ENCODE measurements at places on chromosomes 1 and 21. TPM values are rescaled to one million over a fixed set of nuclear protein-coding genes. Genes with fewer than 3 reads are reported as not detected.

GRCh38 chr21:38314558-38314957 is 57.8 kb downstream of the KCNJ15 start:
- no peak for DNase-seq

GRCh38 chr1:86875722-86876121 is 38.2 kb downstream of the SELENOF start:
- no peak for DNase-seq

- no peak for DNase-seq
Observed at GRCh38 chr1:93821423-93822144, 57.4 kb downstream of the DNTTIP2 start.

DNA sequence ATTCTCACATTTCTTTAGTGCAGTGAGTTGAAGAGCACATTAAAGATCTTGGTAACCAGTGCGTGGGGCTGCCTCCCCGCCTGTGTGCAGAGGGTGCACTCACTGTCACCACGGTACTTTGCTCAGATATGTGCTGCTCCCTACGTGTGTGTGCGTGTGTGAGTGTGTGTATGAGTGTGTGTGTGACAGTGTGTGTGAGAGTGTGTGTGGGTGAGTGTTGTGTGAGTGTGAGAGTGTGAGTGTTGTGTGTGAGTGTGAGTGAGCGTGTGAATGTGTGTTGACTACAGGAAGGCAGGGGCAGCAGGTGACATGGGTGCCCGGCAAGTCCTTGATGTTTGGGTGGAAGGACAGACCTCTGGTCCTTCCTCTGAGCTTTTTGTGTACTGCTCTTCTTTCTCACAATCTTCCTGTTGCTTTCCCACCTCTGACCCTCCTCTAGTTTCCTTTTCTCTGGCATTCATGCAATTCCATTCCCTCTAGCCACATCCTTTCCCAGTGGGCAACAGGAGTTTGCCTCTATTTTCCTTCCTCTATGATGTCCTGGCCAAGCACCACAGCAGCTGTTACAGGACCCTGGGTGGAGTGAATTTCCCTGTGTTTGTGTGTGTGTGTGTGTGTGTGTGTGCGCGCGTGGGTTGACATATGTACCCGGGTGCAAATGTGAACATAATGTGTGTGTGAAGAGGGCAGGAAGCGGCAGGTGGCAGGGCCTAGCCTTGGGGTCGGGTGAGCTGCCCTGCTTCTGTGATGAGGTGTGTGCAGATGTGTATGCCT is 19.8 kb downstream of the LHX4 start:
- DNase-seq: no peak

DNA sequence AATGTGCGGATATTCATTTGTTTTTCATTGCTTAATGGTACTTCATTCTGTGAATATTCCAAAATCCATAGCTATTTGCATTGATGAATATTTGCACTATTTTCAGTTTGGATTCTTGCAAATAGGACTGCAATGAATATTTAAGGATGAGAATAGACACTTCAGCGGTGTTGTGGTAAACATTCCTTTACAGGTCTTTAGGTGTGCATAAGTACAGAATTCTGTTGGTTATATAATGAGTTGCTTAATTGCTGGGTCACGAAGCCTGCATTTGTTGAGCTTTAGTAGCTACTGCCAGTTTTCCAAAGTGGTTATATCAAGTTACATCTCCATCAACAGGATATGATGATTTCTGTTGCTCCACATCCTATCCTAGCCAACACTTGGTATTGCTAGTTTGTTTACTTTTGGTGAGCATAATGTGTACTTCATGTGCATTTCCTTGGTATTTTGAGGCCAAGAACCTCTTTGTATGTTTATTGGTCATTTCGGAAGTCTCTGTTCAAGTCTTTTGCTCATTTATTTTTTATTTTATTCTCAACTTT is 64.2 kb upstream of the CYYR1 start:
- DNase-seq: no peak

DNA sequence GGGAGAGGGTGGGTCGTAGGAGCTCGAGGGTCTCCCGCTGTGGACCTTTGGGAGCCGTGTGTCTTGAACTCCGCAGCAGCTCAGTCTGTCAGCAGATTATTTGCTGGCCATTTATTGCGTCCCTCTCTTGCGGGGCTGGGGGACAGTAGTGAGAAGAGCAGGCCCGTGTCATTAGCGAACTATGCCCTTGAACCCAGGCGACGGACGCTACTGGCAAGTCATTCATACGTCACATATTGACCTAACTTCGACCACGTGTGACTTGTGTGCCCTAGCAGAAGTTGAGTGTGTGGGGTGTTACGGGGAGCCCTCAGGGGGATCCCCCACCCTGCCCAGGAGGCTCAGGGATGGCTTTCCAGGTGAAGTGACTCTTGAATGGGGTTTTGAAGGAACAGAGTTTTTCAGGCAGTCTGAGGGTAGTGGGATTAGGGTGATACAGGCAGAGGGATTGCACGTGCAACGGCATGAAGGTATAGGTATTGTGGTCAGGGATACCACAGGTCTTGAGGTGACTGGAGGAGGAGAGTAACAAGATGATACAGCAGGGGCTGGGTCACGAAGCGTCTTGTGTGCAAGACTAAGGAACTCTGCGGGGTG is 13.0 kb downstream of the RCC1 start:
- no peak for DNase-seq

GRCh38 chr1:212930986-212931678 is 19.2 kb upstream of the VASH2 start:
- no peak for DNase-seq

- DNase-seq: no peak
Observed at GRCh38 chr1:66197120-66197519, 336.8 kb upstream of the SGIP1 start.

GRCh38 chr1:242731446-242731845 is 206.9 kb upstream of the PLD5 start:
- DNase-seq: no peak

GRCh38 chr1:1425426-1425752 is 4.3 kb upstream of the ANKRD65 start:
- no peak for DNase-seq

Gene STXBP3
- 67.6 TPM for total RNA-seq

Gene C1QTNF12
- 5.9 TPM for total RNA-seq

Gene KCNE2
- total RNA-seq: not detected

Gene ST6GALNAC5
- total RNA-seq: 2.7 TPM

Gene DCST1
- 3.6 TPM for total RNA-seq

Gene XCL2
- total RNA-seq: not detected
